ENCODE measurements at places on chromosomes 1 and 21.

- DNase-seq = peak; percentile 16
Measured at GRCh38 chr1:62530516-62531154, 66.7 kb upstream of the ANGPTL3 start.

GRCh38 chr1:74470936-74471335 lies 41.5 kb downstream of the LRRC53 start:
- no peak for DNase-seq

GRCh38 chr1:119541389-119541788 lies 34.4 kb downstream of the HSD3B1 start:
- DNase-seq = no peak

- no peak for DNase-seq
Measured at GRCh38 chr1:78651241-78651640, 1.6 kb downstream of the IFI44 start.

GRCh38 chr1:62208087-62208486 lies 13.4 kb downstream of the L1TD1 start:
- DNase-seq = no peak

DNA sequence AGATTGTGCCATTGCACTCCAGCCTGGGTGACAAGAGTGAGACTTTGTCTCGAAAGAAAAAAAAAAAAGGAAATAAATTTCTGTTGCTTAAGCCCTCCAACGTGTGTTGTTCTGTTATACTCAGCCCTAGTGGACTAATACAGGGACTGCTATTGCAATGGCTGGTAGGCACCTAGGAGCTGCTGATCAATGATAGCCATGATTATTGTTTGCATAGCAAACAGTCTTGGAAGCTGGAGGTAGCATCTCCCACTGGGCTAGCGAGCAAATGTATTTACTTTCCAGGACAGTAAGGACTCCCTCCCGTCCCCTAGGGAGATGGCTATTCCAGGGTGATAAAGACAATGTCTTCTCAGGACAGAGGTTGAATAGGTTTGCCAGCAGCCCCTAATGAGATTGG lies 13.5 kb upstream of the TNFRSF8 start:
- DNase-seq = no peak

- DNase-seq = no peak
Measured at GRCh38 chr1:82646336-82646735, 845.6 kb downstream of the ADGRL2 start.

DNA sequence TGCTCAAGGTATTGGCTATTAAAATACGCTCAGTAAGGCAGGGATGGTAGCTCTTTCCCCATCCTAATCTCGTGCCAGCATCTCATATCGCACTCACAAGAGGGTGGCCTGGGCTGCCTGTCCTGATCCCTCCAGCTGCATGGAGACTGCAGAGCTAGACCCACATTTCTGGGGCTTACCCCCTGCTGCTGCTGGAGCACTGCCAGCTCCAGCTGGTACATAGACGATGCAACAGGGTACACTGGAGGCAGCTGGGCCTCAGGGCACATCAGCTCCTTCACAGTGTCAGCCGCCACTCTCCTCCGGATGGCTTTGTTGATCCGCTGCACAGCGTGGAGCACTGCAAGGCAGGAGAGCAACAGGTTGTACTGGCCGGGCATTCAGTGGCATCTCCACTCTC lies 16.0 kb downstream of the IQGAP3 start:
- DNase-seq = no peak

DNA sequence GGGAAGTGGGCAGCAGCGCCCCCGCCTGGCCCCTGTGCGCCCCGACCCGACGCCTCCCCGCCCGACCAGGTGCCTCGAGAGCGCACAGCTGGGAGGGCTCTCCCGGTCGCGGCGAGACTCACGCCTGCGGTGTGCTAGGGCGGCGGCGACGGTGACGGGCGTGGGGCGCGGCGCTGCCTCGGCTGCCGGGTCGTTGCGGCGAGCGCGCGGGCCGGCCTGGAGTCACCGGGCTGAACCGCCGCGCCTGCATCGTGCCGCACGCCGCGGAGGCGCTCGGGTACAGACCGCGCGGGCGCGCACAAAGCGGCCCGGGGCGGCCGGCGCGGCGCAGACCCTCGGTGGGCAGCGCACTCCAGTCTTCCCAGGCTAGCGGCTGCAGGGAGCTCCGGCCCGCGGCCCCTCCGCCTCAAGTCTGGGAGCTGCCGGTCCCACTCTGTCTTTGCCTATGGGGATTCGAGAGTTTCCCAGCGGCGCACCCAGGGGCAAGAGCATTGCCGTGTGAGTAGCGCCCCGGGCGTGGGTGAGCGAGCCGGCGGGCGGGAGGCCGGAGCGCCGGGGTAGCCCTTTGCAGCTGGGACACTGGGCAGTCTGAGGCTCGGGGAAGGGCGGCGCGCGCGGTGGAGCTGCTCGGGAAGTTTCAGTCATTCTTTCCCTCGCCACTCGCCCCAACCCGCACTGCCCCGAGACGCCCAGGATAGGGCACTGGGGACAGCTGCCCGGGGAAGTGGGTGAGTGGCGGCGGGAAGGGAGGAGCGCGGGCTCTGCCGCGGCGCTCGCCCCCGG lies at the start of gene SLC35F3:
TSS of gene SLC35F3 (plus strand) at position 44 of the 783 bp plus-strand sequence.
- DNase-seq = no peak

DNA sequence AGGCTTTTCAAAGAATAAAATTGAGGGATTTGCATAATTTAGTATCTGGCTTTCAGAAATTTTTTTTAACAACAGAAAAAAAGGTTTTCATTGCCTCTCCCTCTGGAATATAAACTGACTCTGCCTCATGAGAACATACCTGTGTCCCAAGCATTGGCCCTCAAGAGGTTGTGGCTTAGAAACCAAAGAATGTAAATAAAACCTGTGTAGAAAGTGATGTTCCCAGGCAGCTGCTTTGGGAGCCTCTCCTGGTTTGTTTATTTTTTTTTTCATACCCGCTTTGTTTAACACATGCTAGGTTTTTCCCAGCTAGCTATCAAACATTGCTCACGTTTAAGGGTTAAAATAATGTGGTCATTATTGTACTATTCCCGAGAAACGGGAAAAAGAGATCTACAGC lies 40.5 kb upstream of the IFNAR2 start:
- DNase-seq = no peak

- no peak for DNase-seq
Measured at GRCh38 chr1:71882226-71882625, 400.1 kb downstream of the NEGR1 start.

DNA sequence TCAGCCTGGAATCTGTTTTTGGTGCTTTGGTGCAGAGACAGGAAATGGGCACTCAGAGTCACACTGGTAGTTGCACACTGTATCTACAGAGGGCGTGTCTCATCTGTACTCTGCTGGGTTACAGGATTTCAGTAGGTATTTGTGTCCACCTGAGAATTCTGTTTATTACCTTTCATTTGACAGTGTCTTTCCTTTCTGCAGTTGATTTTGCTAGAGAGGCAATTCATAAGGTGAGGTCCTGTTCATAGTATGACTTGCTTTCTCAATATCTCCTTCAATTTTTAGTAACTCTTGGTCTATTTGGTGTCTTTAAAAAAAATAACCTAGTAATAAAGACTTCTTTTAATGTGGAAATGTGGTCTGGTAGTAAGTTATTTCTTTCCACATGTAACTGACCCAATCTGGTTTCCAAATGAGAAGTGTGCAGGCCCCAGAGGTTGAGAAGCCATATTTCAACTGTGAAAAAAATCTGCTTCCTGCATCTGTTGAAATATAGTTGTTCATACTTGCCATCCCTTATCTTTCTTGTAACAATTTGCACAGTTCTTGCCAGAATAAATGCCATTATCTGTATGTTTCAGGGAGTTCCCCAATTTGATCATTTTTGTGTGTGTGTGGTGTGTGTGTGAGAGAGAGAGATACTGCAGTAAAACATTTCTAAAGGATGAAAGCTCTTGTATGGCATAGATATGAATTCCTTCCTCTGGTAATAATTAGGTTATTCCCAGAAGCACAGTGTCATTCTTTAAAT lies 78.4 kb upstream of the DNAJC6 start:
- no peak for DNase-seq

- DNase-seq = no peak
Measured at GRCh38 chr1:191368891-191369654, 789.2 kb upstream of the RGS18 start.

GRCh38 chr1:165871311-165872067 lies 44.1 kb downstream of the UCK2 start:
- DNase-seq = no peak

DNA sequence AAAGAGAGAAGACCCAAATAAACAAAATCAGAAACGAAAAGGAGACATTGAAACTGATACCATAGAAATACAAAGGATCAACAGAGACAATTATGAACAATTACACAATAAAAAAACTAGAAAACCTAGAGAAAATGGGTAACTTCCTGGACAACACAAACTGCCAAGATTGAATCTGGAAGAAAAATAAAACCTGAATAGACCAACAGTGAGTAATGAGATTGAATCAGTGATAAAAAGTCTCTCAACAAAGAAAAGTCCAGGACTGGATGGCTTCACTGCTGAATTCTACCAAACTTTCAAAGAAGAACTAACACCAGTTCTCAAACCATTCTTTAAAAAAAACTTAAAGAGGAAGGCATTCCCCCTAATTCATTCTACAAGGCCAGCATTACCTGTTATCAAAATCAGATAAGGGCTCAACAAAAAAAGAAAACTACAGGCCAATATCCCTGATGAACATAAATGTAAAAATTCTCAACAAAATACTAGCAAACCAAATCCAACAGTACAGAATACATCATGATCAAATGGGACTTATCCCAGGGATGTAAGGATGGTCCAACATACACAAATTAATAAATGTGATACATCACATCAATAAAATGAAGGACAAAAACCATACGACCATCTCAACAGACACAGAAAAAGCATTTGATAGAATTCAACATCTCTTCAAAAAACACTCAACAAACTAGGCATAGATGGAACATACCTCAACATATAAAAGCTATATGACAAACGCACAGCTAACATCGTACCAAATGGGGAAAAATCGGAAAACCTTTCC lies 119.9 kb downstream of the ACBD6 start:
- DNase-seq = no peak

GRCh38 chr1:21302747-21303715 lies 12.8 kb upstream of the ECE1 start:
- DNase-seq = peak; percentile 97

- DNase-seq = no peak
Measured at GRCh38 chr1:1168451-1169411, 4.9 kb upstream of the TTLL10 start.

DNA sequence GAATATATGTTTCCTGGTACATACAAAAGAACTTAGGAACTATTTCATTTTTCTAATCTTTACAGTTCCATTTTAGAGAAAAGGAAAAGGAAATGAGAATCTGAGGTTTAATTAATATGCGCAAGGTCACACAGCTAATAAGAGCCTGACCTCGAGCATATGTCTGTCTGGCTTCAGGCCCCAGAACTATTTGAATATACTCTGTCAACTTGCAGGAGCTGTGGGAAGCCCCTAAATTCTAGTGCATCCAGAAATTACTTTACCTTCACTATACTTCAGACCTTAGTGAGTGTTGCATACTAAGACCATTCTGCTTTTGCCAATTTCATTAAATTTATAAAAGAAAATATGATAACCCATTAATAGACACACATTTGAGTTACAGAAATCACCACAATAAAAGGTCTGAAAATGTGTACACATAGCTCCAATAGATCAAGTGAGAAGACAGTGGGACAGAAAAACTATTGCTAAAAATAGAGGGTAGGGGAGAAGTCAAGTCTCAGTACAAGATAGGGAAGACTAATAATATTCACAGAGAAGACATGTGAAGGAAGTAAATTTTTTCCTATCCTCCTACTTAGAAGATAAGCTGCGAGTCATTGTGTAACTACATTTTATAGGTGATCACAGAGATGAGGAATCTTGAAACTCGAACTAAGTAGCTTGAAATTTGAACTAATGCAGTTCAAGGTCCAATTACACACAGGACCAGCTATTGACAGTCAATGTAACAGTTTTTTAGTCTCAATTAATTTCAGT lies 3.8 kb downstream of the RGS13 start:
- DNase-seq = no peak

DNA sequence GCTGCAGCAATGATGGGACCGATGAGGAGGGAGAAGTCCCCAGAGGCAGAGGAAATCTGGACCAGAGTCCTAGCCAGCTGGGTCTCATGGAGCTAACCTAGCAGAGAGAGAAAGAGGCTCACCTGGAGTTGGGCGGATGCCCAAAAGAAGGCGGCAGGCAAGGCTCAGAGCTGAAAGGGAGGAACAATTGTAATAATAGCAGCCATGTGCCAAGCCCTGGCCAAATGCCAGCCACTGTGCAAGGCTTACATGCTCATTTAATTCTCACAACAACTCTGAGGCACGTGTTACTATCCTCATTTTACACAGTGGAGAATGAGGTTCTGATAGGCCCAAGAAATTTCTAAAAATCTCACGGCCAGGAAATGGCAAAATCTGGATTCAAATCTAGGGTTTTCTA lies 50.0 kb upstream of the ZNF648 start:
- DNase-seq = no peak

DNA sequence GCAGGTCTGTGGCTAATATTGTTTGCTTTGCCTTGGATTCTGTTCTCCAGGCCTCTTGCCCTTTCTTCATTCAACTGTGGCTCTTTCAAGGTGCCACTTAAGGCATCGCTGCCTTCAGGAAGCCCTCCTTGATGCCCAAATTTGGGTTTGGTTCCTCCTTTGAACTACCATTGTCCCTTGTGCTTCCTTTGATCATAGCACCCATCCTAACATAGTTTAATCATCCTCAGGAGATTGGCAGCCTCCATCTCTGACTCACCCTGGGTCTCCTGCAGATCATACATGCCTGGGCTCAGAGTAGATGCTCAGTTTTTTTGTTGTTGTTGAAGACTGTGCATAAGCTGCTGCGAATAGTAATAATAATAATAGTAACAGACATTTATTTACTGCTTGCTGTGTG lies 54.4 kb upstream of the ACOT11 start:
- DNase-seq = no peak
